ENCODE measurements at places on chromosomes 11 and 22. TPM values are rescaled to one million over a fixed set of nuclear protein-coding genes. Genes with fewer than 3 reads are reported as not detected.

VPS37C gene
- total RNA-seq = 6.4 TPM

OR10A2 gene
- total RNA-seq = not detected

TMPRSS13 gene
- total RNA-seq = 1.6 TPM

NAALAD2 gene
- total RNA-seq = not detected

OSBP2 gene
- total RNA-seq = 0.79 TPM

MYO18B gene
- total RNA-seq = 0.10 TPM

MUC5B gene
- total RNA-seq = not detected

BAIAP2L2 gene
- total RNA-seq = 1.9 TPM

ARHGEF17 gene
- 0.02 TPM for total RNA-seq

DRICH1 gene
- total RNA-seq = 3.1 TPM

ENTHD1 gene
- not detected for total RNA-seq

GAL3ST3 gene
- not detected for total RNA-seq

NUP160 gene
- total RNA-seq = 53.3 TPM

DNA sequence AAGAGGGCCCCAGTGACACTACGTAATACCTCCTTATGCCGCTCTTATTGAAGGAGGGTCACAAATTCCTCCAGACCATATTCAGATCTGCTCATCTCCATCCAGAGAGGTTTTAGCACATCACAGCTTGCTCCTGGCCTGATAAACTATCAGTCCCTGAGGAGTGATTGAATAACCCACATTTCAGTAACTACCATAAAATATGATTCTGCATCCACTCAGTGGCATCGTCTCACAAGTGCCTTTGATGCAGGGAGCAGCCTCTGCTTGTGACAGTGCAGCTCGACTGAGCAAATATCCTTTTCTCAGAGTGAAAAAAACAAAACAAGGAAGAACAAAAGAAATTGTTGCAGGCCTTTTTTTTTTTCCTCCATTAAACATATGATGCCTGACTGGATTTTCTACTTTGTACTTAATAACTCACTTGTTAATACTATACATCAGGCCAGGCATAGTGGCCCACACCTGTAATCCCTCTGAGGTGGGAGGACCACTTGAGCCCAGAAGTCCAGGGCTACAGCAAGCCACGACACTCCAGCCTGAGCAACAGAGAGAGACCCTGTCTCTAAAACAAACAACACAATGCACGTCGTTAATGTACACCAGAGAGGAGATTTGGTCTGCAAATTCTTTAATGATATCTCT lies 64.5 kb downstream of the DDX10 start:
- DNase-seq = no peak

GRCh38 chr11:117724104-117724503 lies 72.9 kb downstream of the DSCAML1 start:
- no peak for DNase-seq

DNA sequence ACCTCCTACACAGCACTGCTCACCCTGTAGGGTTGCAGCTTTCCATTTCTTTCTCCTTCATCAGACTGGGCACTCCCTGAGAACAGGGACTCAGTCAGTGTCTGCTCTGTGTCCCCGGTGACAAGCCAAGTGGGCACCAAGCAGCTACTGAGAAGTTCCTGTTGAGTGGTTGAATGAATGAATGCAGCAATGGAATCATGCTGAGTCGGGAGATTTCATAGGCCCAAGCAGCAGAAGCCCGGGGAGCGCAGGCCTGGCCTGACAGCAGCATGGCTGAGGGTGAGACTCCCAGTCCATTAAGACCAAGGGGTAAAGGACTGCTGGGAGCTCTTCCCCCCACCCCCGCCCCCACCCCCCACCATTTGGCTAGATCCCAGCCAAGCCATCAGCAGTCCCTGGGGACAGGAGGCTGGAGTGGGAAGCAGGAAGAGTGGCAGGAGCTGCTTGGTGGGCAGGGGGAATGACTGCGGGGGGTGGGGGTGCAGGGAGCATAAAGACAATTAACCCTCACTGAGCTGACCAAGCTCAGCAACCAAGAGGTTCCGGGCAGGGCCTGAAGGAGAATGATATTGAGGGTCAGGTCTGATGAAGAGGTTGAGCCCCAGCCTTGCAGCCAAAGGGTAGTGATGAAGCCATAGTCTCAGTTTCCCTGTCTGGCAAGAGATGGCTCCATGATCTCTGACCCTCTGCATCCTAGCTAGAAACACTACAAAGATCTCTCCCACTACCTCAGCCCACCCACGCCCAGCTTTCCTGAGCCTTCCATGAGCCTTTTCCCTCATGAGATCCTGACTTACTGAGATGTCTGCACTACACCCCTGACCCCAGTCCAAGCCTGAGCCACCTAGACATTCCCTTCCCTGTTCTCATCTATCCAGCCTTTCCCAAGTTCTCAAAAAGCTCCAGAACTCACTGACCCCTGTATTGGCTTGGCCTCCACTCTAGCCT lies 2.8 kb downstream of the PDE2A start:
- no peak for DNase-seq

DNA sequence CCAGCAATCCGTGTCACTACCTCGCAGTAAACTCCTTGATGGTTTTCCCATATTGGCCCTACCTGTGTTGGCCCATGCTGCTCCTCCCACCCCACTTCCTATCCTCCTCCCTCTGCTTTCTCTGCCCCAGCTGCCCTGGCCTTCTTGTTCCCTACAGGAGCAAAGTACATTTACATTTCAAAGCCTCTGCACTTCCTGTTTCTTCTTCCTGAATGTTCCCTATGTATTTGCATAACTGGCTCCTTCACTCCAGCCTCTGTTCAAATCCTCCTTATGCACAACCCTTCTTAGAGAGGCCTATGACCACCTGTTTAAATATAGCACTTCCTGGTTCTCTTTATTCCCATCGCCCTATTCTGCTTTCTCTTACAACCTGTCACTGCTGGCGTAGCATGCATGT lies 62.2 kb downstream of the PARVA start:
- DNase-seq = no peak

DNA sequence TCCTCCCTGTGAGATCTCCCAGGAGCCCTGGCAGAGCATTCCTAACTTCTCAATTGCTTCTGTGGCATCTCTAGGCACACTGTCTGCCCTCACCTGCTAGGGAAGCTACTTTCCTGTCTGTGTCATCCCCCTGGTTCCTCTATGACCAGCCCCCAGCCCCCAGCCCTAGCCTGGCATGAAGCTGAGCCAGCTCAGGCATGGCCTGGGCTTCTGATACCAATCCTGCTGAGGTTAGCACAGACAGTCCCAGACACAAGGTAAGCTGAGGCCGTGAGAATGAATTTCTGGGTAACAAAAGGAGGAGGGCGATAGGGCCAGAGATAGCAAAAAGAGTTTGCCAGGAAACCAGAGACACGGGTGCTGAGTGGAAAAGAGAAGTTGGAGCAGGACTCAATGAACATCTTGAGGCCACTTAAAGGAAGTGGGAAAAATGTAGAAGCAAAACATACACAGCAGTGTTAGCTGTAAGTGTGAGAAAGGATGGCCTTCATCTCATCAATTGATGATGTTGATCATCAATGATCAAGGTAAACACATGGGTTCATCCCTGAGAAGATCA lies 87.6 kb upstream of the PICALM start:
- DNase-seq = no peak

DNA sequence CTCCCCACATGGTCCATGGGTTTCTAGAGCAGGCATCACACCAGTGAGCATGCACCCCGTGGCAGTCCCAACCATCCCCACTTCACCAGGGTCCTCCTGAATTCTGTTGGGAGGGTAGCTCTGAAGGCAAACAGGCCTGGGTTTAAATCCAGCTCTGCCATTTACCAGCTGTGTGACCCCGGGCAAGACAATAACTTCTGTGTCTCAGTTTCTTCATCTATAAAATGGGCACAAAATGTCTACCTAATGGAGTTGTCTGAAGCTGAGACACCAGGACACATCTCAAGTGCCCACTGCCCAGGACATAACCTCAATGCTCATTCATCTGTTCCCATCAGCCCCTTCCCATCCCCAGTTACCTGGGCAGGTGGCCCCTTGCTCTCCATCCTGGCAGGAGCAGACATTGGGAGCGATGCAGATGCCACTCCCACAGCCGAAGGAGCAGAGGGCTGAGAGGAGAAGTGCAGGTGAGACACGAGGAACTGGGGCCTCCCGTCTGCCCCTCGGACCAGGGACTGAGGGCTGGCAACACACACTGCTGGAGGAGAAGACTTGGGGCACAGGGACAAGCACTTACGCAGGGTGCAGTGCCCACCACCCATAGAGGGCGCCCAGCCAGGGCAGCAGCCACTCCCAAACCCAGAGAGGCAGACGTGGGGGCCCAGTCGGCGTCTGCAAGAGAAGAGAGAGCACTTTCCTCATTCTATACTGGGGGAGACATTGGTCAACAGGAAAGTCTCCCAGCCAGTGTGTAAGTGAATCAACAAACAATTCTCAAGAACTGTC lies 4.0 kb downstream of the VWCE start:
- no peak for DNase-seq

- no peak for DNase-seq
These were observed 24.8 kb upstream of the ADORA2A start for GRCh38 chr22:24402460-24403192.

- DNase-seq = no peak
These were observed at the start of gene INS for GRCh38 chr11:2160736-2161259. INS (minus strand) TSS chr11:2161209; CDS start chr11:2160971, 238 bp downstream.

- DNase-seq = peak; percentile 73
These were observed 21.0 kb upstream of the ADSL start for GRCh38 chr22:40325315-40325714.

DNA sequence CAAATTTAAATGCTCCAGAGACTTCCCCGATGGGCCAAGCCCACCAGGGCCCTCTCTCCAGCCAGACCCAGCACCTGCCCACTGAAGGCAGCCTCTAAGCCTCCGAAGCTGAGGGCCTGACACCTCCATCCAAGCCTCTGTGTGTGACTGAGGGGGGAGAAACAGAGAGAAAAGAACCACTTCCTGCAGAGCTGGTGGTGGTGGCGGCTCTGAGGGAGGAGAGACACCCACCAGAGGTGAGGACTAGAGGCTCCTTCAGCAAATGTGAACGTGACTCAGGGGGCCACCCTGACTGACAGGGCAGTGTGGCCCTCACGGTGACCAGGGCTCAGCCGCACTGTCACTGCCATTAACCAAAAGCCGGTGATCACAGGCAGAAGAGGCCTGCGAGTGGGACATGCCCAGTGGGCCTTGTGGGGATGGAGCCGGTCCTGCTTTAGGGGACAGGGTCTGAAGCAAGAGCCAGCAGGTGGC lies 31.0 kb upstream of the CD5 start:
- peak; percentile 55 for DNase-seq

DNA sequence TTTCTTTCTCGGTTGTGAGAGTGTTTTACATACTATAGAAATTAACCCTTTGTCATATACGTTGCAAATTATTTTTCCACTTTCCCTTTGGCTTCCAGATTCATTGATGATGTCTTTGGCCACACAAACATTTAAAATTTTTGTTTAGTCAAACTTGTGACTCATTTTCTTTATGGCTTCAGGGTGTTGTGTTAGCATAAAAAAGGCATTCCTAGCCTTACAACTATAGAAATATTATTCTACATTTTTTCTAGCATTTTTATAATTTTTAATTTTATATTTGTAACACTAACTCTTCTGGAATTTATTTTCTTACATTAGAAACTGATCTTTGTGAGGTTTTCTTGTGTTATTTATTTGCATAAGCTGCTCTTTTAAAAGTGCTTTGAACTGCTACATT lies 12.1 kb downstream of the GRIA4 start:
- DNase-seq = no peak

DNA sequence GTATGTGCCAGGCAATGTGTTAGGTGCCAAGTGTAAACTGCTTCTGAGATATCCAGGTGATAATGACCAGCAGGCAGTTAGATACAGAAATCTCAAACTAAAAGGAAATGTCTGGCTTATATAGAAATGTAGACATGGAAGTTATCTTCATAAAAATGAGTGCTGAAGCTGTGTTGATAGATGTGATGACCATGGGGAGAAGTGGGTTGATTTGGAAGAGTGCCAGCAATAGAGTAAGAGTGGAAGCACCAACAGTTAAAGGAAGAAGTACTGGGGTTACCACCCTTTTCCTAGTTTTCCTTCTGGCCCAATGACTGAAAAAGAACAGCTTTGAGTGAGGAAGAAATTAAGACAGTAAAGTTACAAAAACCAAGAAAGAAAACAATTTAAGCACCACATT lies 68.5 kb downstream of the C2CD3 start:
- no peak for DNase-seq

DNA sequence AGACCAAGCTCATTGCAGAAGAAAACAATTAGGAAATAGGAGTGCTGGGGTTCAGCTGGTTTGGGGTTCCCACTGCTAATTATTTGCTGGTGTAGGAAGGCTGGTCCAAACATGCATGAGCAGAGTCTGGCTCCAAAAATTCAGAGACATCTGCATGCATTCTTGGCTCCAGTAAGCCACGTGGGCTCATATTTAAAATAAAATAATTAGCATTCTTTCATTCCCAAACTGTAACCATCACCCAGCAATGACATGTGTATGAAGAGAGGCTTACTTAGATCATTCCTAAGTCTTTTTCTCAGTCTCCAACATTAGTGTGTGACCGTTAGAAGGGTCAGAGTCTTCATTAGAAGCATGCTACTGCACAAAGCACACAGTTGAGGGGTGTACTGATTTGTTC lies 58.4 kb downstream of the EFCAB6 start:
- DNase-seq = no peak

DNA sequence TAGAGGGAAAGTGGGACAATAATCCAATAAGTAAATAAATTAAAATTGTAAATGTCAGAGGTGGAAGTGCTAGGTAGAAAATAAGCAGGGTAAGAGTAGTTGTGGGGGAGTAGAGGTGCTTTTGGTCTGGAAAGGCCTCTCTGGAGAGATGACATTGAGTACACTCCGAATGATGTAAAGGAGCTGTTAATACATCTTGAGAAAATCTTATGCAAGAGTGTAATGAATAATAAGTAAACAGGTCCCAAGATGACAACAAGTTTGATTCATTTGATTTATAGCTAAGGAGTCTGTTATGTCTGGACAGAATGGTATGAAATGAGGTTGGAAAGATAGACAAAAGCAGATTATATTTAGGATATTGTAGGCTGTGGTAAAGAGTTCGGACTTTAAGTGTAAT lies 87.5 kb downstream of the TMEM135 start:
- DNase-seq = no peak

- DNase-seq = peak; percentile 6
These were observed 238.8 kb downstream of the TTC28 start for GRCh38 chr22:28440592-28441390.

GRCh38 chr11:105224482-105225253 lies 85.1 kb upstream of the CARD18 start:
- DNase-seq = no peak

- DNase-seq = no peak
These were observed 31.9 kb downstream of the ATG13 start for GRCh38 chr11:46649180-46649738.

GRCh38 chr11:44952082-44952481 lies 1.4 kb upstream of the TP53I11 start:
- no peak for DNase-seq

DNA sequence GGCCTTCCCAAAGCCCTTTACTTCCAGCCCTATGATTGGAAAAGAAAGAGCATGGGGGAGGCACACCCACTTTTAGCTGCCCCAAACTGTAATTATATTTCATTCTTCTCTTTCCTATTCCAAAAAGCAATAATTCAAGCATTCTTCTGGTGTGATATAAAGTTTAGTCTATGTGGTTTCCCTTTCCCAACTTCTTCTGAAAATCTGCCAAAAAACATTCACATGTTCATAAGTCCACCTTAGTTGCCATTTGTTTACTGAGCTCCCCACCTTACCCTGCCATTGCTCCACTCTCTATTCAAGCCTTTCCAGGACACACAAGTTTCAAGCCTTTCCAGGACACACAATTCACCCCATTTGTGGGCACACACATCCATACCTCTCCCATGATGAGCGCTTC lies 111.6 kb upstream of the BMAL1 start:
- DNase-seq = no peak

GRCh38 chr22:41237036-41237706 lies 3.6 kb downstream of the CHADL start:
- DNase-seq = no peak
